Epithelial cell of proximal tubule (primary cell): ENCODE measurements at places on chromosomes 6 and 20.

DNA sequence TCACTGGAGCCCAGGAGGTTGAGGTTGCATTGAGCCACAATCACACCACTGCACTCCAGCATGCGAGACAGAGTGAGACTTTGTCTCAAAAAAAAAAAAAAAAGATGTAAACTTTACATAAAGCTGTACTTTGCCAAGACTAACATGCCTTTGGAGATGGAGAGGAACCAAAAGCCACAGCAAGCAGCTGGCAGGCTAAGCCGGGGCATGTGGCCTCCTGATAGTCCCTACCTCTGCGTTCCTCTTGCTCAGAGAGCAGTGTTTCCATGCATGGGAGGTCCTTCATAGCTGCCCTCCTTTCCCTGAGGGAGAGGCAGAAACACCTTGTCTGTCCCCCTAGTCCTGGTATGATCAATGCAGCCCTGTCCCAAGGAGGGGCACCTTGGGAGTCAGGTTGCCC, 35.2 kb downstream of the SPATA2 start:
- no peak for DNase-seq

GRCh38 chr6:110859335-110859792, 15.2 kb upstream of the AMD1 start:
- DNase-seq, result no peak

- DNase-seq, result no peak
Observed at GRCh38 chr6:144379356-144379755, 94.2 kb downstream of the UTRN start.

- DNase-seq, result no peak
Observed at GRCh38 chr6:116409756-116410155, 39.0 kb downstream of the DSE start.

DNA sequence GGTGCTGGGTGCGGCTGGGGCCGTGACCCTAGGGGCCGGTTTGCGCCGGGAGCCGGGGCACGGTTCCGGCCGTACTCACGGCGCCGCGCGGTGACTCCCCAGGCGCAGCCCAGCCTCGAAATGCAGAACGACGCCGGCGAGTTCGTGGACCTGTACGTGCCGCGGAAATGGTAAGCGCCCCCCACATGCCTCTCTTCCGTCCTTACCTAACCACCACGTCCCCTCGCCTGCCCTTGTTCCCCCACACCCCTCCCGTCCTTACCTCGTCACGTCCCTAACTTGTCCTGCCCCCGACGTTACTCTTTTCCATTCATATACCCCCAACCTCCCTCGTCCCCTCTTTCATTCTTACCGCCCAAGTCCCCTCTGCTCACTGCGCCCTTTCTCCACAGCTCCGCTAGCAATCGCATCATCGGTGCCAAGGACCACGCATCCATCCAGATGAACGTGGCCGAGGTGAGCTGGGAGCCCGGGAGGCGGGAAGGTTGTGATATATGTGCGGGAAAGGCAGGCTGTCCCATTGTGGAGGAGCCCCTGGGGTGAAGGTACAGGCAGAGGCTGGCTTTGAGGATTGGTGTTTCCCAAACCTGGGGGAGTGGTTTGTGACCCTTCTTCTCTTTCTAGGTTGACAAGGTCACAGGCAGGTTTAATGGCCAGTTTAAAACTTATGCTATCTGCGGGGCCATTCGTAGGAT, 463 bp downstream of the RPS21 start:
- DNase-seq, result no peak

DNA sequence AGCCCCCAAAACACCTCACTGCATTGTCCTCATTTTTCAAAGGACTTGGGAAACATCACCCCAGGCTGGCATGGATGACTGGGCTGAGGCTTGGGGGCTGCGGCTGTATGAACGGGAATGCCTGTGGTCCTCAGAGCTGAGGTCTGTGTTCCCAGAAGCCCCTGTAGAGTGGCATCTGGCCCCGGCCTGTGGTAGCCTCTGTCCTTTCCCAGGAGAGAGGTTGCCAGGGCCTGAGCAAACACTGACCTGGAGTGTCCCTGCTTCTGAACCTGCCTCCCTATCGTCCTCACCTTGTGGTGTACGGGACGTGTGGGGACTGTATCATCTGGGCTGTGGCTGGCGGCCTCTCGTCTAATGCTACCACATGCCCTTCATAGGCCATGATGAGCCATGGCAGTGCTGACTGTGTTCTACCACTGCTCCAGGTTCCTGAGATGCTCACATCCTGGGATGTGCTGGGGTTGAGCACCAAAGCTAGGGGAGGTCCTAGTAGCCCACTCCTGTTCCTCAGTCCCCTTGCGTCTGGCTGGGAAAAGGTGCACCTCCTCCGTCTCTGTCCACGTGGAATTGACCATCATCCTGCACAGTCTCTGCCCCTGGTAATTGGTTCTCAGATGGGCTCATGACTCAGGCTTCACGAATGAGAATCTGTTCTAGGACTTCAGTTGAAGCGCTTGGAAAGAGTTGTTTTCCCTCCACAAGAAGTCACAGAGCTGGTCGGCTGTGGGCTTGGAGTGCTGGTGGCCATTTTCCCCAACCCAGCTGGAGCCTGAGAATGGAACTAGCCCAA, 27.6 kb downstream of the PHACTR3 start:
- DNase-seq, result no peak

GRCh38 chr6:118761645-118762044, 110.3 kb upstream of the CEP85L start:
- DNase-seq, result no peak

DNA sequence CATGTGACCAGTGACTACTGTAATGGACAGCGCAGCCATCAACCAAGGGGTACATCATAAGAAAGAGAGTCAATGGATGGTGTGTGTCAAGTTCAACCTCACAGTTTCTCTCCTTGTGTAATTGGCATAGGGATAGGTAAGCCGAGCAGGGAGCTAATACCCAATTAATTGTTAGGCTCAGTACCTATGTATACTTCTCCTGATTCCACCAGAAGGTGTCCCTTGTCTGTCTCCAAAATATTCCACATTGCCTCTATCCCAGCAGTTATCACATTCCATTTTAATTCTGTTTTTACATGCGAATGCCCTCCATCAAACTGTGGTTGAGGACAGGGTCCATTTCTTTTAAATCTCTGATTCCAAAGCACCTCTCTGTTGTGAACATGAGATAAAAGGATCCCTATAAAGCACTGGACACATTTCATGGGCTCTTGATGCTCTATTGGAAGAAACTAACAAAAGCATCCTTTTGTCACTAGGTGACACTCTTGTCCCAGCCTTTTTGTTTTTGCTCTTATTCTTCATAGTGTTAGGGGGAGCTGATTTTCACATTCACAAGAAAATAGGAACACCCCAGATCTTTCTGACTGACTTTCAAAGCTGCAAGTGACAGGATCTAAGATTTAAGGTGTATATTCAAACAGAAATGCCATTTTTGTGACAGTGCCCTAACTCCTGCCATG, 38.9 kb downstream of the FBXO9 start:
- DNase-seq, result no peak

- DNase-seq, result no peak
Observed at GRCh38 chr20:46347841-46348803, 39.8 kb upstream of the CDH22 start.

DNA sequence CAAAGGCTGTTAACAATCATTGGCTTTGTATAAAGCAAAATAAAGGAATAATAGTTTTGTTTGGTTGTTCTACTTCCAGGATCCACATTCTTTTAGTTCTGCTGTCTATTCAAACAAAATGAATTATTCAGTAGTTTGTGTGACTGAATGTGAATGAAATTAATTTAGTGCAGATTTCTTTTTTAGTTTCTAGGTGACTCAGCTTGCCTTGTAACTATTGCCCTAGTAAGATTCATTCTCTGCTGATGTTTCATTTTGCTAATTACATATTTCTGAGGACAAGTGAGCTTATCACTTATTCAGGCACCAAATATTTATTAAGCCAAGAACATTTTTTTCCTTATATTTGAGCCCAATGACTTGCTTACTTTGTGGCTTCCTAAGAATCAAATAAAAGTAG, 46.5 kb upstream of the RIPOR2 start:
- no peak for DNase-seq

DNA sequence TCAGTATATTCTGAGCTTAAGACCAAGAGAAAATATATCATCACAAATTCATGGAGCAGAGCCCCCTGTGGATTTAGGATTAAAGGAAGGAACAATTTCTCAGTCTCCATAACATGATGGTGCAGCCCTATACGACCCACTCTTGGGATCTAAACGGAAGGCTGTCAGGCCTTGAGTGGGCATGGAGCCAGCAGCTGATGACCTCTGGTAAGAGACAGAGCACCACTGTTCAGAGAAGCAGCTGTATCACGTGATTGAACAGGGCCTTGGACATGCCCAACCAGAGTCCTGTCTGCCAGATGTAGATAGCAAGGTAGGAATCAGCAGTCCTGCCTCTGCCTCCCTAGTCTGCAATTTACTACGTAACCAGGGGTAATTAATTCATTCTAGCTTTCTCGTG, 259.4 kb upstream of the POU3F2 start:
- no peak for DNase-seq

DNA sequence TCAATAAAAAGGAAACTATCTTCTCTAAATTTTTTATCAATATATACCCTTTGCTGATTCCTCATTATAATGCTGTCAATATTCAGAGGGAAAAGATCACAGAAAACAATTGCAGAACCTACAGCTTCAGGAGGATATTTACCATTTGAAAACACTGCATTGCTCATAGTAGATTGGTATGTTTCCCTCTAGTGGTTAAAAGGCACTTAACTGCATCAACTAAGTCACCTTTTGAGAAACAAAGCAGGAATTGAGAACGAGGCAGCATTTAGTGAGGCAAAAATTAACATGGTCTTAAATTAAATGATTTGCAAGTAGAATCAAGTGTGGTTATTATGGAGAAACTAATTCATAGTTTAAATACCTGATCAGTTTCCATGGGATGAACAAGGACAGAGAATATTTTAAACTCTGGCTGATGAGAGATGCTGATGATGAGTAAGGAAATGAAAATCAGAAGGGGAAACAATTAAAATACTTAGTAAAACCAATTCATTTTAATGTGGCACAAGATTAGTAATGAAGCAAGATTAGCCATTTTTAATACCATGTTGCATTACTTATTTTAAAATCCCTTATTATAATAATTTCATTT, 642.1 kb downstream of the EPHA7 start:
- DNase-seq, result no peak

- no peak for DNase-seq
Observed at GRCh38 chr20:45080867-45081624, 19.9 kb downstream of the KCNS1 start.

GRCh38 chr6:36848658-36849441, 9.6 kb upstream of the CPNE5 start:
- no peak for DNase-seq

- DNase-seq, result no peak
Observed at GRCh38 chr20:47183367-47183766, 173.1 kb downstream of the ZMYND8 start.

DNA sequence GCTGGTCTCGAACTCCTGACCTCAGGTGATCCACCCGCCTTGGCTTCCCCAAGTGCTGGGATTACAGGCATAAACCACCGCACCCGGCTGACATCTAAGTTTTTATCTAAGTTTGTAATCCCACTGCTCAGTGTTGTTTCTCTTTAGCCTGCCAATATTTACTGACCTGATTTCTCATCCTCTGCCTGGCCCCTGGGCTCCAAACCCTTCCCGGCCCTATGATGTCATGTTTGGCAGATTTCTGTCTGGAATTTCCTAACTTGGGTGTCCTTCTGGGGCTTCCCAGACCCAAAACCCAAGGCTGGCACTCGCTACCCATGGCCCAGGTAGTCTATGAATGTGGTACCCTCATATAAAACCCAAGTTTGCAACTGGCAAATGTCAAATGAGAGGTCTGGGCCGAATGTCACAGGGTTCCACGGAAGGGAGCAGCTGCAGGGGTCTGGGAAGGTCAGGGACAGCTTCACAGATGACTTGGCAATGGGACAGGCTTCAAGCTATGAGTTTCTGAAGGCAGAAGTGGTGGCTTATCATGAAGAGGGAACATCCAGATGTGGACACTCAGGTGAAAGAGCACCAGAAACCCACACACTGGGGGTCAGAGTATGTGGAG, 54.9 kb downstream of the TMEM170B start:
- no peak for DNase-seq

DNA sequence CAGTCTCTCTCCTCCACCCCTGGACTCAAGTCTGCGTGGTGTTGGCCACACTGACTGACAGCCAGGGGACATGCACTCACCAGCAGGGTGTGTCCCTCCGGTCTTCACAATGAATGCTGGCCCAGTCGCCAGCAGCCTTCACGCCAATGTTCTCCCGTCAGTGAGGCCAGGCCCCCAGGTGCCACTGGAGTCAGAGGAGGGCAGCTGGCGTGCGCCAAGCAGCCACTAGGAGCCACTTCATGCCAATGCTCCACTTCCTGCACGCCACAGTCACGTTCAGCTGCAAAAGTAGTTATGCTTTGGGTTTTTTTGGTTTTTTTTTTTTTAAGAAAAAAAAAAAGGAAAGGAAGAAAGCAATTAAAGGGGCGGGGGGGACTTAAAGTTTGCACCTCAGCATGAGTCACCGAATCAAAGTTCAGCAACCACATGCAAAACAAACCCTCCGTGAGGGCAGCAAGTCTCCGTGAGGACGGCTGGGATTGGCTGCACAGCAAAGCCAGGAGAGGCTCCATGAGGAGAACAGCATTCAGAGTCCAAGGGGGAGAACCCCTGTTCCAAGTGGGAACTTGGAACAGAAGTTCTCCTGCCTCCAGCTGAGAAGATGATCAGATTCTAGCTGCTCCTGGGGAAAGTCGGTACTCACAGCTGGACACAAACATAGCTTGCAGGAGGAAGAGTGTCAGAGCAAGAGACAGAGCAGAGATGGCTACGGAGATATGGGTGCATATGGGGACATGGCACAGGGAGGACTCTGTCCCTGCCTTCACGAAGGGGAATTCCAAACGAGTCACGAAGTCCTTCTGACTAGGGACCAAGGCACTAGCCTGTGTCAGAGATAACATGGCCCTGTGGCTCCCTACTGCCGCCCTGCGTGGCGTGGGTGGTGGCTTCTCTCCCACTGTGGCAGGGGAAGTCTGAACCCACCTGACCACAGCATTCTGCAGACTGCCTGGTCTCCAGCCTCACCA, at the start of gene ZC3H12D:
Gene ZC3H12D, minus strand, starts transcription at position 282 of the 968 bp plus-strand sequence. CDS start 10,471 bp downstream, outside the sequence.
- peak; percentile 15 for DNase-seq

GRCh38 chr6:22892452-22892851, 323.1 kb downstream of the HDGFL1 start:
- peak; percentile 98 for DNase-seq

DNA sequence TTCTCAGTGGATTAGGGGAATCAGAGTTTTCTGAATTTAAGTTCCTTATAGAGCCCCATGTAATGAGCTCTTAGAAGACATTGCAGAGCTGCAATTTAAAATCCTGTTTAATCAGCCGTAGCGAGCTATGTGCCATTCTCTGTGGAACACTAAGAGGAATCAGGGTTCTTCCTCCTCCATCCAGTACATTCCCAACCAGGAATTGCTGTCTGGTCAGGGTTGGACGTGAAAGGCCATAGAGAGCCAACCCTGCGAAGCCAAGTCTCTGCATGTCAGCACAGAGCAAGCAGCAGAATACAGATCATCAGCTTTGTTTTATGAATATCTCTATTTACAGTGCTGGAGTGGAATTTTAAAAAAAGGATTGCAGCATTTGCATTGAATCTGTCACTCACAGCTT, 366.0 kb downstream of the LAMA2 start:
- no peak for DNase-seq

GRCh38 chr6:111534231-111534751, 51.3 kb upstream of the REV3L start:
- peak; percentile 27 for DNase-seq
